H7 (cell line): ENCODE measurements at places on chromosomes 7 and 10. TPM values are rescaled to one million over a fixed set of nuclear protein-coding genes. Genes with fewer than 3 reads are reported as not detected.
A peak's percentile ranks its signal among the peaks of the same experiment; 100 is the strongest.

TMEM139 gene
- total RNA-seq: 1.2 and 2.5 TPM in 2 replicates

DNA sequence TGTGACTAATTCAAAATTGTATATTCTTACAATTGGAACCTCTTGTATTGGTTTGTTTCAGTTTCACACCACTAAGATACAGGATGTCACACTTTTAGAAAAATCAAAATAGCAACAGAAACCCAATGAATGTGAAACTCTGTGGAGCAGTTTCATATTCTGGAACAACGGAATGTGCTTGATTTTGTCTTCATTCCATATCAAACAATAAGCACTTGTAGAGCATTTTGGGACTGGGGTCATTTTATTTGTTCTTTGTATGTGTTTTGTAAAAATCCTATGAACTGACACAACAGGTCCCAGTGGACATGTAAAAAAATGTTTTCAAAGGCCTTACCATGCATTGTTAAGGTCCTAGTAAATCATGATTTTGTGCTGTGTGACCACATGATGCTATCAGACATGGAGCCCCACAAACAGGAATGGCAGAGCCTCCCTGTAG, 123.1 kb downstream of the DKK1 start:
- DNase-seq: no peak

- no peak for DNase-seq
Measured at GRCh38 chr10:63712717-63713115, 191.5 kb downstream of the REEP3 start.

- DNase-seq: peak; percentile 0
Measured at GRCh38 chr10:19412531-19412930, 363.9 kb downstream of the MALRD1 start.

- no peak for DNase-seq
Measured at GRCh38 chr7:7157177-7157886, 25.0 kb upstream of the C1GALT1 start.
